ENCODE measurements at places on chromosomes 13 and 19. TPM values are rescaled to one million over a fixed set of nuclear protein-coding genes. Genes with fewer than 3 reads are reported as not detected.

The IL27RA gene
- total RNA-seq, result 71.4 TPM

The ZNF534 gene
- not detected for total RNA-seq

The OLFM4 gene
- not detected for total RNA-seq

The COLGALT1 gene
- total RNA-seq, result 94.8 TPM

DNA sequence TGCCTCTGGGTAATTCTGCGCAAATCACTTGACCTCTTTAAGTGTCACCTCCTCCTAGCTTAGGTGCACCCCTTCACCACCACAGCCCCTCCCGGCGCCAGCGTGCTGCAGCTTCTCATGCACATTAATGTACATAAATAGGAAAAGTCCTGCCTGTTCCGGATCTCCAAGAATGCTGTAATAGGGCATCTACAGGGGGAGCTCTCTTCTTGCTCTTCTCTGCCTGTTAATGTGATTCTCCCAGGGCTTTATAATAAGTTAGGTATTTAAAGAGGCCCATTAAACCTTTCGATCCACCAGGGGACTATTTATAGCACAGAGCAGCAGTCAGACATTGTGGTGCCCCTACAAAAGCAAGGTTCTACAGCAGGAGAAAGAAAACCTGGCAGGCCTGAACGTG lies 35.3 kb downstream of the SOX1 start:
- DNase-seq, result no peak

- no peak for DNase-seq
Measured at GRCh38 chr13:102872131-102872530, 26.3 kb downstream of the ERCC5 start.

DNA sequence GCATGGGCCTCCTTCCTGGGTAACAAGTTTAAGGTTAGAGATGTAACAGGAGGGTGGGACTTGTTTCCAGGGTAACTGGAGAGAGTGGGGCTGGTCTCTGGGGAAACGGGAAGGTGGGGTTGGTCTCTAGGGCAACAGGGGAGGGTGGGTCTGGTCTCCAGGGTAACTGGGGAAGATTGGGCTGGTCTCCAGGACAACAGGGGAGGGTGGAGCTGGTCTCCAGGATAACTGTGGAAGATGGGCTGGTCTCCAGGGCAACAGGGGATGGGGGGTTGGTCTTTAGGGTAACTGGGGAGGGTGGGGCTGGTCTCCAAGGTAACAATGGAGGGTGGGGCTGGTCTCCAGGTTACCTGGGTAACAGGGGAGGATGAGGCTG lies 36.5 kb downstream of the SPTBN4 start:
- DNase-seq, result no peak

- no peak for DNase-seq
Measured at GRCh38 chr13:26646603-26647002, 89.1 kb downstream of the WASF3 start.

DNA sequence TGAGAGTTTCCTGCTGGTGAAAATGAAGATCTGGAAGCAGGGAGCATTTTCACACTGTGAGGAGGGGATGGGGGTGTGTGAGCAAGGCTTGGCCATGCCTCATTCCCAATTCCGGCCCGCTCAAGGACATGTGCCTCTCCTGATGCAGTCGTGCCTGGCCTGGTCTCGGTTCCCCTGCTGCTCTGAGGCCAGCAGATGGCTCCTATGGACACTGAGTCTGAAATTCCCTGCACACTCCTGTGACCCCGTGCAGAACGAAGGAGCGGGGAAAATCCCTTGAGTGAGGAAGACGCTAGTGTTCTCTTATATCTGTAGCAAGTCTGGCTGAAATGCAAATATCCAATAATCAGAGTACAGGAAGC lies 363 bp upstream of the ZNF763 start:
- DNase-seq, result no peak

- no peak for DNase-seq
Measured at GRCh38 chr13:51673165-51673564, 88.9 kb downstream of the WDFY2 start.

- DNase-seq, result no peak
Measured at GRCh38 chr13:72530471-72530870, 197.0 kb downstream of the MZT1 start.

- peak; percentile 71 for DNase-seq
Measured at GRCh38 chr19:570937-571565, 1.3 kb upstream of the BSG start.

DNA sequence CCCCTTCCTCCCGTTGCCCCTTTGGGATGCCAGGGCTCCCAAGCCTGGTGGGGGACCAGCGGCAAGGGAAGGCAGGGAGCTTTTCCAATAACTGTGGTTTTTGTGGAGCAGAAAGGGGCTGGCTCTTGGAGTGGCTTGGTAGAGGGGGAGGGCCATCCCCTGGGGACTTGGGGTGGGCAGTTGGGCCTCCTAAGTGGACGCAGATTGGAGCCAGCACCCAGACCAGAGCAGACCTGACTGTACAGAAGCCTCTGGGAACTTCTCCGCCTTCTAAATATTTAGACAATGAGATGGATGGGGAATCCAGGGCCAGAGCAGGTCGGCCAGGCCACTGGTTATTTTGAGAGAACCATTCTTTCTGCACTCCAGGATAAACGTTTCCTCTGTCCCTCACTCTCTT lies 4.2 kb downstream of the PTGIR start:
- no peak for DNase-seq
